Pancreas (tissue), 10 donors: ENCODE measurements at places on chromosomes 11 and 22. TPM values are rescaled to one million over a fixed set of nuclear protein-coding genes. Genes with fewer than 3 reads are reported as not detected.

GRCh38 chr11:84019571-84020194, 733.5 kb upstream of the CCDC90B start:
- DNase-seq: no peak

DNA sequence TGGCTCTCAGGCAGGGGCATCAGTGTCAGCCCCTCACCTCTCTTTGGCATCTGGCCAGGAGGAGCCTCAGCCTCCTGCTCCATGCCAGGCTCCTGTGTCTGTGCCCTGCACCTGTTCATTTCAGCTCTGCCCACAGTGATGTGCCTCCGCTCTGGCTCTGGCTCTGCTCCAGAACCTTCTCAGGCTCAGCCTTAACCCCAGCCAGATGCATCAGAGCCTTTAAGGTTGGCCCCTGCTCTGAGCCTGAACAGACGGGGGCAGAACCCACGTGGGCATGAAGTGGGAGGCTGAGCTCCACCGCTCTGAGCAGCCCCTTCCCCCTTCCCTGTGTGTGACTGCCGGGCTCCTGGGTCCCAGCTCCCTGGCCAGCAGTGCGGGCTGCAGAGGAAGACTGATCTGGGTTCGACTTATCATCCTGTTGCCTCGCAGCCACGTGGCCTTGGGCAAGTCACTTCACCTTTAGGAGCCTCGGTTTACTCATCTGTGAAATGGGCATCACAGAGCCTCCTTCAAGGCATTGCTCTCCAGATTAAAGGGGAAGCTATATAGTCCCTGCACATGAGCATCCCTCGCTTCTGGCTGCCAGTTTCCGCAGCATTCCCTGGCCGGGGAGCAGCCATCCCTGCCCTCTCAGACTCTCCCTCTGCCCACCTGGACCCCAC, 44.7 kb upstream of the RTL6 start:
- no peak for DNase-seq

GRCh38 chr22:29636751-29637150, 33.3 kb downstream of the NF2 start:
- no peak for DNase-seq

DNA sequence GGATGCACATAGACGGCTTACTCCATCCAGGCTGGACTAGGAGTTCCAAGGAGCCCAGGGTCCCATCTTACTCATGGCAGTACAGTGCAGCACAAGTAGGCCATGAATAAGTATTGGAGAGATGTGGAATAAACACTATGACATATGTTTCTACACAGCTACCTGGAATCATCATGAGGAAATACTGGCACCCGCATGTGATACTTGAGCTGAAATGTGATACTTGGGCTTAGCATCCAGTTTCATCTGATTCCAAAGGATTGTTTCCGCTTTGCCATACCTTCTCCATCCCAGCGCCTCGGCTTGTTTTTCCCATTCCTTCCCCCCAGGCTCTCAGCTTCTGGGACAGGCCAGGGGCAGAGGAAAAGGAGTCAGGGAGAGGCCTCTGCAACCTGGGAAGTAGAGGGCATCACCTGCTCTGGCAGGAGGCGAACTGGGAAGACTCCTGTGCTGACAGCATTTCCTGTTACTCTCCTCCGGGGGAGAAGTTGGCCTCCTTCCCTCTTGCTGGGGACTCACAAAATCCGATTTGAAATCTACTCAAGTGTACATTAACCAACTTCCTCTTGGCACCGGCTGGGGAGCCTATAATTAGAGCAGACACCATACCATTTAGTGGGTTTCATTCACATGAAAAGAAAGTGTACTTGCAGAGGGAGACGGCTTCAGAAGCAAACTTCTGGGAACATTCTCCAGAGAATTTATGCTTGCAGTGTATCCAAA, 187.8 kb downstream of the MIAT start:
- DNase-seq: no peak

The OR52N4 gene
- total RNA-seq: not detected

- DNase-seq: peak; percentile 43
Measured at GRCh38 chr11:22192289-22192641, 620 bp upstream of the ANO5 start.

- peak; percentile 30 for DNase-seq
Measured at GRCh38 chr11:22711880-22712279, 45.5 kb downstream of the GAS2 start.

The GAB2 gene
- total RNA-seq: 15.1 TPM

The FAM180B gene
- total RNA-seq: not detected

DNA sequence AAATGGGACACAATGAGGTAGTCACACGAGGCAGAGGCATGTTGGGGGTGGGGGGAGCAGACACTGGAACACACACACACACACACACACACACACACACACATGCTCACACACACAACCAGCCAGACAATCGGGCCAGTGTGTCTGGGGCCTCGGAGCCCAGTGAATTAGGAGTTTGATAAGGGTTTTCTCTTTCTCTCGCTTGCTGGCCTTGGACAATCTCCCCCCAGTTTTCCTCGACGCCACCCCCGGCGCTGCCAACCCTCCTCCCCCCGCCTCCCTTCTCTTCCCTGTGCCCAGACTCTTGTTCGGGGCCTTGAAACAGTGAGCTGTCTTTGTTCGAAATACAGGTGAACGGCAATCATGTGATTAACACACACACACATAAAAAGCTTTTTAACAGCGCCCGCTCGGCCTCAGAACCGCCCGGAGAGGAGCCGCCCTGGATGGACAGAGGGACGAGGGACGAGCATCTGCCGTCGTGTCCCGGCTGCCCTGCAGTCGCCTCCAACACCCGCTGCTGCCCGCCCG, 1.5 kb upstream of the SOX10 start:
- peak; percentile 28 for DNase-seq

The TUBA8 gene
- 2.0 TPM for total RNA-seq

- DNase-seq: peak; percentile 61
Measured at GRCh38 chr11:61281581-61282250, 13.4 kb downstream of the VWCE start.

DNA sequence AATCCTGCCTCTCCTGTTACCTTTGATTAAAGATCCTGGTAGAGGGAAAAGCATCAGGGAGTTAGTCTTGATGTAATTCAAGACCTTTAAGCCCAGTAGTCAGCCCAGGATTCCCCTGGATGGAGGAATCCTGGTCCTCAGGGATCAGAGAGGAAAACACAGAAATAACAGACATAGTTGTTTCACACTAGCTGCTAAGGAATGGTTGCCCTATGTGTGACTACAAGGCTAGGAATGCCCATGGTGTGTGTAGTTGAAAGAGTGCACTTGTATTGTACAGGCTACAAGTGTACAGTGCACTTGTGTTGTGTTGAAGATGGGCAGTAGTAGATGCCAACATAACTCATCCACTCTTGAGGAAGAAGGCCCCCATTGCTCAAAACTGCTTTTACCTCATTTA, 226.8 kb downstream of the AASDHPPT start:
- DNase-seq: no peak

The OR52A5 gene
- total RNA-seq: not detected

The LRP5 gene
- 50.6 TPM for total RNA-seq

GRCh38 chr11:111629499-111629898, 27.2 kb downstream of the SIK2 start:
- DNase-seq: no peak

DNA sequence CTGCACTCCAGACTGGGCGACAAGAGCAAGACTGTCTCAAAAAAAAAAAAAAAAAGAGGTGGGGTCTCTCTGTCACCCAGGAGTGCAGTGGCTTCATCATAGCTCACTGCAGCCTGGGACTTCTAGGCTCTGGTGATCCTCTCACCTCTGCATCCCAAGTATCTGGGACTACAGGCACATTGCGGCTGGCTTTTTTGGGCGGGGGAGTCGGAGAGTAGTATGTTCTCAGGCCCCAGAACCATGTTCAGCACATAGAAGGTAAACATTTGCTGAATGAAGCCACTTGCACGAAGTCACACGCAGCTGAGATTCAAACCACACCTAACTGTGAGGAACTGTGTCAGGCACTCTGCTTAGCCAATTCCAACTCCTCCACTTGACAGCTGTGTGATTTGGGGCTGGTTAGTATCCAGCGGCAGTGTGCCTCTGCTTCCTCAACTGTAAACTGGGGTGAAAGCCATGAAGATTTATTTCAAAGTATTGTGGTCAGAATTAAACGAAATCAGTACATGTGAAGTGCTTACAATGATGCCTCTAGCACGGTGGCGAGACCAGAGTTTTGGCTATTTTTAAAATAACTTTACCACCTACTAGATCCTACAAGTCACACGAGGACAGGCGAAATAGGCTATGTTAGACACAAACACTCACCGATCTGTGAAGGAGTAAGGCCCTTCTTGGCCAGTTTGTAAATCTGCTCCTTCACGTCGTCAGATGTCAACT, 789 bp downstream of the RPS13 start:
- DNase-seq: no peak

DNA sequence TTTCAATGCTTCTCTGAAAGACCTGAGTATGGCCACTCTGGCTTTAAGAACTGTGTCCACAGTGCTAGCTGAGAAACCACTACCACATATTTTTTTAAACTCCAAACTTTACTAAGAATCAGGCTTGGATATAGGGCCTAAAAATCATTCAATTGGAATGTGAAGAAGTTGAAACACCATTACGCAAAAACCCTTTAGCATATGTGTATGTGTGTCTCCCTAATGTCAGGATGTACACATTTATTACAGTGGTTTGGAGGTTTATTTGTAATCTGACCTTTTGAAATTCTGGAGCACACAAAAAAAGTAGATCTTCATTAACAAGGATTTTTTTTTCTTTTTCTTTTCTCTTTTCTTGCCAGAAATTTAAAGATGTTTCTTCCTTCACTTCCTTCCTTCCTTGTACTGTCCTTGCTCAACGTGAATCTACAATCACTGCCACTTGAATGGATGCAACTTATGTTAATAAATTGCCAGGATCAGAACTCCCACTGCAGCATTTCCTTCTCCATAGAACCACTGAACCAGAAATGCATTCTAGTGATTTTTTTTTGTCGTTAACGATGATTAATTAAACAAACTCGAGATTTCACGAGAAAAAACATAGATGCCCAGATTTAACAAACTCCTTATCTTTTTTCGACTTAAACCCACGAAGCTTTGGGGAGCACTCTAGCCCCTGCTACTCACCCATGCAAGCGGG, 3.1 kb upstream of the ADM start:
- no peak for DNase-seq

GRCh38 chr11:108562746-108563581, 30.6 kb downstream of the EXPH5 start:
- DNase-seq: no peak

DNA sequence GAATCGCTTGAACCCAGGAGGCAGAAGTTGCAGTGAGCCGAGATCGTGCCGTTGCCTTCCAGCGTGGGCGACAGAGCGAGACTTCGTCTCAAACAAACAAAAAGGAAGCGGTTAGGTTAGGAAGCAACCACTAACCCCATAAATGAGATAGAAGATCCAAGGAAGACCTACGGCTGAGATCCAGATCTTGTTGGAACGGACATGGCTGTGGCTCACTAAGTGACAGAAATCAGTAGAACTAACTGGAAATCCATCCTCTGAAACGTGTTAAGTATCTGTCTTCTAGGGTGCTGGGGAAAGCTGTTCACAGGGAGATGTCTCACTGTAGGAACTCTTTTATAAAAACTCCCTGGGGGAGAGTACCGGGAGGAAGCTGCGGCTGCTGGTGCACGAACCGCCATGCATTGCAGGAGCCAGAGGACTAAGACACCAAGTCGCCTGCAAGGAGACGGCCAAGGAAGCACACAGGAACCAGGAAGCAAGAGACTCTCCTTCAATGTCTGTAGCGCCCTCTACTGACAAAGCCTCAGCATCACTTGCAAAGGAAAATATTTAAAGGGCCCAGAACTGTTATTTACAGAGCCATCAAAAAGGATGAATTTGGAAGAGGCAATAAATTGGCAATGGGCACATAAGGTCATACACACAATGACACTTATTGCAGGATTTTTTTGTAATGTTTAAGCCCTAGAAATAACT, 16.9 kb upstream of the SPTY2D1 start:
- peak; percentile 46 for DNase-seq

DNA sequence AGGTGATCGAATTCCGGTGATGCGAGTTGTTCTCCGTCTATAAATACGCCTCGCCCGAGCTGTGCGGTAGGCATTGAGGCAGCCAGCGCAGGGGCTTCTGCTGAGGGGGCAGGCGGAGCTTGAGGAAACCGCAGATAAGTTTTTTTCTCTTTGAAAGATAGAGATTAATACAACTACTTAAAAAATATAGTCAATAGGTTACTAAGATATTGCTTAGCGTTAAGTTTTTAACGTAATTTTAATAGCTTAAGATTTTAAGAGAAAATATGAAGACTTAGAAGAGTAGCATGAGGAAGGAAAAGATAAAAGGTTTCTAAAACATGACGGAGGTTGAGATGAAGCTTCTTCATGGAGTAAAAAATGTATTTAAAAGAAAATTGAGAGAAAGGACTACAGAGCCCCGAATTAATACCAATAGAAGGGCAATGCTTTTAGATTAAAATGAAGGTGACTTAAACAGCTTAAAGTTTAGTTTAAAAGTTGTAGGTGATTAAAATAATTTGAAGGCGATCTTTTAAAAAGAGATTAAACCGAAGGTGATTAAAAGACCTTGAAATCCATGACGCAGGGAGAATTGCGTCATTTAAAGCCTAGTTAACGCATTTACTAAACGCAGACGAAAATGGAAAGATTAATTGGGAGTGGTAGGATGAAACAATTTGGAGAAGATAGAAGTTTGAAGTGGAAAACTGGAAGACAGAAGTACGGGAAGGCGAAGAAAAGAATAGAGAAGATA, at the start of gene MALAT1:
Gene MALAT1, plus strand, starts transcription at position 69 of the 736 bp plus-strand sequence.
- DNase-seq: peak; percentile 91
